NT2/D1 (cell line): ENCODE measurements at places on chromosomes 1 and 21.

- no peak for DNase-seq
Observed at GRCh38 chr1:116692879-116693278, 25.3 kb upstream of the IGSF3 start.

DNA sequence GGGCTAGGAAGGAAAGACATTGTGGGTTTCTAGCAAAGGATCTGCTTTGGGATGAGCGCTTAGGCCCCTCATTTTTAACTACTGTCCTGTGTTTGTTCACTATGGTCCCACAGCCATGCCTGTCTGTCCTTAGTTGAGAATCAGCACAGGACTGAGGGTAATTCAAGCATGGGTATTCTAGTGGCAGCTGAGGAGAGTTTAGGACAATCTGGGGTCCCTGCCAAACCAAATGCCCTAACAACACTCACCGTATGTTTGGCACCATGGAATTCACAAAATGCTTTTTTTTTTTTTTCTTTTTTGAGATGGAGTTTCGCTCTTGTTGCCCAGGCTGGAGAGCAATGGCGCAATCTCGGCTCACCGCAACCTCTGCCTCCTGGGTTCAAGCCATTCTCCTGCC lies 10.4 kb downstream of the ARHGEF11 start:
- no peak for DNase-seq

DNA sequence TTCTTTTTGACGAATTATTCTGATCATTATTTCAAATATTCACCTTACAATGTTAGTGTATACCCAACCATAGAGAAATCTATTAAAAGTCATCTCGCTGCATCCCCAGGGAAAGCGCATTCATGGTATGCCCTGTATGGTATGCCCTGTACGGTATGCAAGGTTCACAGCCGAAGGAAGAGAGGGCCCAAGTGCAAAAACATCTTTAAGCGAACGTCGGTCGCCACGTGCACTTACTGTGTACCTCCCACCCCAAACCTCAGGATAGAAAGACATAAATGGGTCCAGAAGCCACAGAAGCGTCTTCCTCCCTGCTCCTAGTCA lies 14.4 kb downstream of the HLX start:
- no peak for DNase-seq

GRCh38 chr1:18913065-18913835 lies 10.9 kb upstream of the ALDH4A1 start:
- DNase-seq: peak; percentile 42

DNA sequence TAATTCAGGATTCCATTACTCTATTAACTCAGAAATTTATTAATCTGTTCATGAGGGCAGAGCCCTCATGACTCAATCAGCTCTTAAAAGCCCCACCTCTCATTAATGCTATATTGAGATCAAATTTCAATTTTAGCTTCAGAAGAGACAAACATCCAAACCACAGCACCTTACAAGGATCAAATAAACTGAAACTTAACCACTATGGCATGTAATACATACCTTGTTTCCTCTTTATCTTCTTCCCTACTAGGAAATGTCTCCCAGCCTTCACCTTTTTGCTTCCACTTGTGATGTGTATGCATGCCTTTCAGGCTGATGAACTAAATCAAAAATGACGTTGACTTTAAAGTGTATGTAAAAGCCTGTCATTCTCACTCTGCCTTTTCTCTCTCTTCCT lies 2121.3 kb downstream of the NCAM2 start:
- DNase-seq: no peak

DNA sequence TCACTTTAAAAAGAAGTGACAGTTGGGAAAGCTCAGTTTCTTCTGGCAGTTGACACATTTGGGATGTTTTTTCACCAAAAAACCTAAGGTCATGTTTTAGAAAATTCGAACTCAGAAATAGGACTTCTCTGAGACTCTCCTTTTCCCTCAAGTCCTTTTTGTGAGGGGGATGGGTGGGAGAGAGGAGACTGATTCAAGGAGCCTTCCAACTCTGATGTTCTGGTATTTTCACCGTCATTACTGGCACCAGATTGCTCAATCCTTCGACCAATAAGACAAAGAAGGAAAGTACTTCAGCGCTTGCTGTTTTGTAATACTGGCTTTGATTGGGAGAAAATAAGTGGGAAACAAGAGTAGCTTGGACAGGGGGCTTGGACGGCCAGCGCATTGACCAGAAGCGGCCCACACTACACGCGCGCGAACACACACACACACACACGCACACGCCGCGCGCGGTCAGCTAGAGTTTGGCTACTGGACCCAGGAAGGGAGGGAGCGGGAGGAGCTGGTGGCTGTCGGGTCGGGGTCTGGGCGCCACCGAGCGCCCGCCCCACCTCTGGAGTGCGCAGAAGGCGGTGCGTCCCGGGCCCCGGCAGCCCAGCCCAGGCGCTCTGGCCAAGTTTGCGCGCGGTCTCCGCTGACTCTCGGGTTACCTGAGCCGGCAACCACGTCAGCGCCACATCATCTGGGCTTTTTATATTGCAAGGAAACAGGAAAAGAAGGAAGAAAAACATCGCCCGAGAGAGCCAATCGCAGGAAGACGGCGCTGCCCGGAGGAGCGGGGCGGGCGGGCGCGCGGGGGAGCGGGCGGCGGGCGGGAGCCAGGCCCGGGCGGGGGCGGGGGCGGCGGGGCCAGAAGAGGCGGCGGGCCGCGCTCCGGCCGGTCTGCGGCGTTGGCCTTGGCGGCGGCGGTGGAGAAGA lies at the start of gene KCNK1:
Gene KCNK1, plus strand, starts transcription at position 855 of the 921 bp plus-strand sequence. Its CDS starts 66 bp downstream, at position 921.
- DNase-seq: peak; percentile 65

DNA sequence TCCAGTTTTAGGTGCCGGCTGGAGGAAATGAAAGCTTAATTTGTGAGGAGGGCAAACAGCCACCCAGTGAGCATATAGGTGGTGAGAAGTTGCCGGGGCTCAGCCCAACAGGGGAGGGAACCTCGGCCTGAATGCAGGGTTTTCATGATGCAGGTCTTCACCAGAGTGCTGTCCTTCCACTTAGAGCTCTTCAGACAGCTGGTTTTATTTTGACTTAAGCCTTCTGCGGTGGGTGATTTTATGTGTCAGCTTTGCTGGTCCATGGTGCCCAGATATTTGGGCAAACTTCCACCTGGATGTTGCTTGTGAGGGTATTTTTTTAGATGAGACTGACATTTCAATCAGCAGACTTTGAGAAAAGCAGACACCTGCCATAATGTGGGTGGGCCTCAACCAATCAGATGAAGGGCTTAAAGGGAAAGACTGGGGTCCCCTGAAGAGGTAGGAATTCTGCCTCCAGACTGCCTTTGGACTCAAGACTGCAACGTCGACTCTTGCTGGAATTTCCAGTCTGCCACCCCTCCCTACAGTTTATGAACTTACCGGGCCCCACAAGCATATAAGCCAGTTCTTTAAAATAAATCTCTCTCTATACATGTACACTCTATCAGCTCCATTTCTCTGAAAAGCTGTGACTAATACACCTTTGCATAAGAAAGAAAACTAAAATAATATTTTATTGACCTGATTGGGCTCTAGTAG lies 72.8 kb downstream of the RHOU start:
- no peak for DNase-seq

DNA sequence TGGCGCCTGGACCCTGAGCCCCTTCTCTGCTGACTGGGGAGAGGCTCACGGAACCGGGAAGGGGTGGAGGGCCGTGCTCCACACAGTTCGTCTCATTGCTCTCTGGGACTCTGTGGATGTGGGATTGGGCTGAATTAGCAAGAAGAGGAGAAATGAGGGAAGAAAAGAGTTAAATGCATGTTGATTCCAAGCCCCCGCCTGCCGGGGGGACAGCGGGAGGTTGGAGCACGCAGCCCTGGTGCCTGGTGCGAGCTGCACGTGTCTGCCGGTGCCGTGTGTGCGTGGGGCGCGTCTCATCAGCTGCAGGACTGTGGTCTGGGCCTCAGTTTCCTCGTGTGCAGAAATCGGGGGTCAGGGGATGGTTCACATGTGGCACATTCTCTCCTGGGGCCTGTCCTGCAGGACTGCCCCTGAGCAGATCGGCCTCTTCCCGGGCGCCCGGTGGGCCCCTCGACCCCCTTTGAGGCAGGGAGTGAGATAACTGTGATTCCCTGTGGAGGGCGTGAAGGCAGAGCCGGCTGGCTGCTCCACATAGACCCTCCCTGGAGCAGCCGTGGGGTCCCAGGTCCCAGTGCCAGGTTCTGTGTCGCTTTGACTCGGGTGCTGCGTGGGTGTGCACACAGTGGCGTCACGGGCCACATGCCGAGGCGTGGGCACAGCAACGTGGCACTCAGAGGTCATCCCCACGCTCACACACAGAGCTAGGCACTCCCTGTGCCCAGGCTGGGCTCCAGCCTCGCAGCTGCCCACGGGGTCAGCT lies 11.4 kb downstream of the SAMD11 start:
- no peak for DNase-seq

DNA sequence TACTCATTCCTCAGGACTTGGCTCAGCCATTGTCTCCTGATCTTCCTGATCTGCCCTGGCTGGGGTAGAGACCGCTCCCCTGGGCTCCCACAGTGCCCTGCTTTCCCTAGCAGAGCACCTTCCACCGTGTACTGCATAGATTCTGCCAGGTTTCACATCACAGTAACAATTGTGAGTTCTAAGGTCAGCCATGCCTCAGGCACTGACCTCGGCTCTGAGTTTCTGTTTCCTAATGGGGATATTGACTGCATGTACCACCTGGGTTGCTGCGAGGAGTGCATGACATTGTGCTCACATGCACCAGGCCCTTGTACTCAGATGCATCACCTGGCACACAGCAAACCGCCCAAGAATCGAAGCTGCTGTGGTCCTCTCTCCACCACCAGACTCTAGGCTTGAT lies 46.0 kb downstream of the HSPG2 start:
- DNase-seq: no peak

DNA sequence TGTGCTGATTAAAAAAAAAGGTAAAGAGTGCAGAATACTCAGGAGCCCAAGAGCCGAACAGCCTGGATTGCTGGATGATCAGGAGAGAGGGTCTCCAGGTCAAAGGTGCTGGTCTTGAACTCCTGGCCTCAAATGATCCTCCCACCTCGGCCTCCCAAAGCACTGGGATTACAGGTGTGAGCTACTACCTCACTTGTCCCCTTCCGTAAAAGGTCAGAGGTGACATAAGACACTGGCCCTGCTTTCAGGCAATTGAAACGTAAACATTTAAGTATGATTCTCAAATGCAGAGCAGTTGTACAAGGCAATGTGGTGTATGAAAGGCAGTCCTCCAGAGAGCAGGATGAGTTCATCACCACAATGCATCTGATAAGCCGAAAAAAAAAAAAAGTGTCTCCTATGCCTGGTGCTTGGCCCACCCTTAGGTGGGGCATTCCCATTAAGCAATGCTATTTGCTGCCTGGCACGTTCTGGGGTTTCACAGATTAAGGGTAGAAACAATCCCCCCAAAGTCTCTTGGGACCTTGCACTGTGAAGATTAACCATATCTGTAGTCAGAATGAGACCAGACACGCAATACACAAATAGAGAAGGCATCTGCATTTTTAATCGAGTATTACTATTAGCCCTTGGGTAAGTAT lies 47.7 kb downstream of the PARP1 start:
- DNase-seq: no peak

DNA sequence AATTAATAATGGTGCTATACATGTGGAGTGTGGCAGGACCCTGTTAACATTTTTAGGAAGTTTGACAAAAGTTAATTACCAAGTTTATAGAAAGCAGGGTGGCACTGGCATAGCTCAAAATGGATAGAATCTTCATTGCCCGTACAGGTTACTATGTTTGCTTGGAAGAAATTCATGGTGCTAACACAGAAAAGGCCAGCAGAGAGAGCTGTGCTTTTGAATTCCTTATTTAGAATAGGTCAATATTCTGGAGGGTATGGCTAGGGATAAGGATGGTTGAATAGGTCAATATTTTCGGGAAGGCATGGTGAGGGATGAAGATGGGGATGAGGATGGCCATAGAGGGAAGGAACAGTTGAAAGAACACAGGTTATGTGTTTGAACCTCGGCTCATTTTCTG lies 345.1 kb downstream of the LMO4 start:
- no peak for DNase-seq

DNA sequence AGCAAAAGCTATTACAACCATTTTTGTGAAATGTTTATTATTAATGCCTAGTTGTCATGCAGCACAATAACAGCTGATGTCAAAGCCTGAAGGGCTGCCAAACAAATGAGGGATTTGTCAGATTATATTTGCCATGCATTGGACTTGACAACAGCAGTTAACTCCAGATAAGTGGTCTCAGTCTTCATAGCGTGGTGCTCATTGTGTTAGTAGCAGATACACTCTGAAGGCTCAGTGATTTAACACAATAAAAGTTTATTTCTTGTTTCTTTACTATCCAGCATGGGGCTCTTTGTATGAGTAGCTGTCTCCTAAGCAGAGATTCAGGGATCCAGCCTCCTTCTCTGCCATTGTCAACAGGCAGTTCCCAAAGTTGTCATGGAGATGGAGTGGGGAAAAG lies 76.0 kb upstream of the PTGFRN start:
- DNase-seq: no peak

GRCh38 chr21:16969636-16970035 lies 543.2 kb upstream of the CXADR start:
- DNase-seq: no peak

DNA sequence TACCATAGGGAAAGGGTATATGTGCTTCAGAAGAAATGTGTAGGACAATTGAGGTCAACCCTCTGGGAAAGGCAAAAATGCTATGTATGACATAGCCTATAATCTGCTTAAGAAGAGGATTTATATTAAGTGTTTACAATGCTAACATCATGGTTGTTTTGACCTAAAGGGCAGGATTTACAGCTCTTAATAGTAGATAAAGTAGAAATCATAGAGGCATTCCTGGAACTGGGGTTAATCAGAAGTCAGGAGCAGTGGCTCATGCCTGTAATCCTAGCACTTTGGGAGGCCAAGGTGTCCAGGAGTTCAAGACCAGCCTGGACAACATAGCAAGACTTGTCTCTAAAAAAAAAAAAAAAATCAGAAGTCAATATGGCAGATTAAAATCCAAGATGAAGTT lies 8.7 kb upstream of the RPL11 start:
- no peak for DNase-seq

DNA sequence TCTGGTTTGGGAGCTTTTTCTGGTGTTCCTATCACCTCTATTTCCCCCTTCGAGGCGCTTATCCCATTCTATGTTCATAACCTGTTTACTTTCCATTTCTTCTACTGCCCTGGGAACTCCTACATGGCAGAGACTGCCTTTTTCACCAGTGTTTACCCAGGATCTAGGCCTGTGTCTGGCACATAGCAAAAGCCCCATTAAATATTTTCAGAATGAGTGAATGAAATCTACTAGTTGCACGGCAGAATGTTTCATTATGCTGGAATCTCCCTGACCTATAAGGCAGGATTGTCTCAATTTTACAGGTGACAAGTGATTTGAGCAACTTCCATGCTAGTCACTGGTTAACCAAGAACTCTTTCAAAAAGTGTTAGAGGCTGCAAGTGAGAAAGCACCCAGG lies 70.1 kb downstream of the PGM1 start:
- no peak for DNase-seq

DNA sequence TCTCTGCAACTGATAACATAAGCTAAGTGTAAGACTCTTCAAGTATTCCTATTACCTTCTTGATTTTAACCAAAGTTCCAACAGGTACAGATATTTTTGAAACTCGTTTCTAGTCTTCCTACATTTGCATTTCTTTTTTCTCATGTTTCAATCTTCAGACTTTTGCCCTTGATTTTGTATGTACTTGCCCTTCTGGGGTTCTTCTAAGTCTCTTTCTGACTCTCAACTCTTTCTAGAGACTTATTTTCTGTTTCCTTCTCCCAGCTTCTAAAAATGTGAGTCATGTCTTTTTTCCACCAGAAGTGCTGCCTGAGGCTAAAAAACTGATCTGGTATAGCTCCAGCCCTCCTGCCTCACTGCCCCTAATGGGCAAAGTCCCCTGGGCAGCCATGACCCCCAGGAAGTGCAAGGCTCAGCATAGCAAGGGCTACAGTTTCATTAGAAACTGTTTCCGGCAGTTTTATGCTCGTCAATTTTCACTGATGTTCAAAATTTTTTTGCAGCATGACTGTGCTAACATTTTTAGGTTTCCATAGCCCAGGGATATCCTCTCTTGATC lies 265.9 kb downstream of the SEC16B start:
- DNase-seq: no peak
